ENCODE measurements at places on chromosomes 16 and 17.

GRCh38 chr16:80804526-80805383 lies at the start of gene CDYL2:
CDYL2 (minus strand) TSS chr16:80804598; CDS start chr16:80804173, 425 bp downstream.
- DNase-seq: peak; percentile 69

GRCh38 chr16:58120234-58120633 lies 8.9 kb downstream of the CFAP20 start:
- no peak for DNase-seq

DNA sequence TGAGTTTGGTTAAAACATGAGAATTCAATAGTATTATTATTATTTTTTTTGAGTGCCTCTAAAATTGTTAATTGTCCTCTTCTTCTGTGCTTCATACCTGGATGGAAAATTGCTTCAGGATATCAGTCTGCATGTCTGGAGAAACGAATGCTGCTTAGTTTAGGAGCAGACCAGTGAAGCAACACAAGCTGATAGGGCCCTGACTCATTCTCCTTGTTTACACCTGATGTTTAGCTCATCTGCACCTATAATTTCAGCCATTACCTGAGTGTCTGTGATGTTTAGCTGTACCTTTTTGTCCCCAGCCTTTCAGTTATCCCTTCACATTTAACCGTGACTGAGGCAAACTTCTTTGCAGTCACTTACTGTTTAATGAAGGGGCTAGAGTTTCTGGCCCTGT lies 14.8 kb downstream of the SNTB2 start:
- DNase-seq: no peak

DNA sequence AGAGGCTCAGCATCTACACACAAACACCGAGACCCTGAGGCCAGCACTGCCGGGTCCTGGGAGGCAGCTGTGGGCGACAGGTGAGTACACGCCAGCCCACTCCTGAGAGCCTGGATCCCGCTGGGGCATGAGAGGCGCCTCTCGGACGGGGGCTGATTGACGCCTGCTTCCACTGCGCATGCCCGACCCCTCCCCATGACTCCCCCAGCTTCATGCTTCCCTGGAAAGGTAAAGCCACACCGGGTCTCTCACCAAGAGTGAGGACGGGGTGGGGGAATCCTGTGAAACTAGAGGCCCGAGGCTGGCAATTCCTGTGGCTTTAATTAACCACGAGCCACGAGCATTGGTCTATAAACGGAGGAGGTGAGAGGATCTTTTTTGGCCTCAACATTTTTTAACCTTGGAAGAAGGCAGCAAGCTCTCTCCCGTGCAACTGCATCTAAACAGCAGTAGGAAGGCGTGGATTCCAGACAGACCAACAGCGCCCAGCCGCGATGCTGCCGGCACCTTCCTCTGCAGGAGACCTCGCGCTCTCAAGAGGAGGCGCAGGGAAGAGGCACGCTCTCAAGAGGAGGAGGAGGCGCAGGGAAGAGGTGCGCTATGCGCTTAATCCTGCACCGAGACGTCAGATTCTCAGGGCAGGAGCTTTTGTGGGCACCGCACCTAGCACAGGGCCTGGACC lies 71.8 kb upstream of the METRNL start:
- DNase-seq: no peak

GRCh38 chr16:11151885-11152629 lies 103.9 kb downstream of the SOCS1 start:
- DNase-seq: no peak

GRCh38 chr16:10751291-10751697 lies 7.7 kb downstream of the NUBP1 start:
- DNase-seq: no peak

GRCh38 chr17:80294210-80294609 lies 33.6 kb downstream of the RNF213 start:
- peak; percentile 67 for DNase-seq

GRCh38 chr17:78104540-78104941 lies 24.0 kb downstream of the TMC6 start:
- no peak for DNase-seq

- peak; percentile 49 for DNase-seq
Observed at GRCh38 chr17:69480245-69480644, 65.7 kb downstream of the MAP2K6 start.

- DNase-seq: peak; percentile 98
Observed at GRCh38 chr16:75506574-75506973, 11.3 kb upstream of the CHST6 start.

- peak; percentile 39 for DNase-seq
Observed at GRCh38 chr16:28974007-28974436, 556 bp upstream of the SPNS1 start.

DNA sequence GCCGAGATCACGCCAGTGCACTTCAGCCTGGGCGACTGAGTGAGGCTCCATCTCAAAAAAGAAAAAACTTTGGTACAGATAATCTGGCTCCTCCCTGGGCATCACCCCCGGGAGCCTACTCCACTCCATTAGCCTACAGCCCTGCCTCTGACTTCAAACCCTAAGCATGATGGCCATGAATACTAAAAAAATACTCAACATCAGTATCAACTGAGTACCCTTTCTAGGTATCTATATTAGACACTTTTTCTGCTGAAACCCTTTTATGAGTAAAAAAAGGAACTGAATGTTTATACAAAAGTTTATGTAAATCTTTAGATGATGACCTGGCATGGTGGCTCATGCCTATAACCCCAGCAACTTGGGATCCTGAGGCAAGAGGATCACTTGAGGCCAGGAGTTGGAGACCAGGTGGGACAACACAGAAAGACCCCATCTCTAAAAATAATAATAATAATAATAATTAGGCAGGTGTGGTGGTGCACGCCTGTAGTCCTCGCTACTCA lies 6.9 kb downstream of the RDM1 start:
- peak; percentile 4 for DNase-seq

- no peak for DNase-seq
Observed at GRCh38 chr17:69779378-69780214, 295.4 kb upstream of the KCNJ16 start.

GRCh38 chr17:78179372-78179771 lies 7.5 kb downstream of the TK1 start:
- DNase-seq: peak; percentile 83

- DNase-seq: no peak
Observed at GRCh38 chr16:79795556-79795955, 195.0 kb upstream of the MAF start.

Measured in inflammatory macrophage treated with lipopolysaccharide for 4 hours (primary cell).